ENCODE measurements at places on chromosomes 4 and X.

GRCh38 chrX:153455571-153455970, 9.7 kb upstream of the TREX2 start:
- DNase-seq, result no peak

- peak; percentile 99 for DNase-seq
Observed at GRCh38 chr4:6942238-6942800, 32.7 kb downstream of the TBC1D14 start.

DNA sequence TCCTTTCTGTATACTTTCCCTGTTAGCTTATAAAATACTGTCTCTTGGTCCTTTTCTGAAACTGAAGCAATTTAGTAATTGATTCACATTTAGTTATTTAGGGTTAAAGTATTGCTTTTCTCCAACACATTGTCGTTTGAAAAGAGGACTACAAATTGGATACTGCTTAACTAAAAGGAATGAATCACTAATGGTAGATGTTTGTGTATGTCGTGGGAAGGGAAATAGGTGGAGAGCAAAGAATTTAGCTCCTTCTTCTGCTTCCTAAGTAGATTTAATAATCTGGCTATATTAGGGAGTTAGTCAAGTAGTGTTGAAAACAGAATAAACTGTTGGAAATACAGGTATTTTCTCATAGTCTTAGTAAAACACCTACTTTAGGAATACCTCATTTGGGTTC, 27.9 kb downstream of the SLAIN2 start:
- peak; percentile 41 for DNase-seq

GRCh38 chrX:46693149-46693548, 65.8 kb downstream of the SLC9A7 start:
- no peak for DNase-seq

- DNase-seq, result no peak
Observed at GRCh38 chr4:141635736-141636081, 674 bp upstream of the IL15 start.

DNA sequence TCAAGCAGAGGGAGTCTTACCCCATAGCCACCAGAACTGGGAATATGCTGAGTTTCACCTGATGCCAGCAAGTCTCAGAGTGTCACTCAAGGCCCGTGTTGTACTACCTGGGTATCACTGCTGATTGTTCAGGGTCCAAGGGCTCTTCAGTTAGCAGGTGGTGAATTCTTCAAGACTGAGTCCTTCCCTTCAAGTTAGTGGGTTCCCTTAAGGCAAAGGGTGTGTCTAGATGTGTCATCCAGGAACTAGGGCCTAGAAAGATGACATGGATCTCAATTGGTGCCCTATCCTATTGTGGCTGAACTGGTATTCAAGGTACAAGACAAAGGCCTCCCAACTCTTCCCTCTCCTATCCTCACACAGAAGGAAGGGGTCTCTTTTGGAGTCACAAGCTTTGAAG, 159.9 kb upstream of the DIPK2B start:
- no peak for DNase-seq

DNA sequence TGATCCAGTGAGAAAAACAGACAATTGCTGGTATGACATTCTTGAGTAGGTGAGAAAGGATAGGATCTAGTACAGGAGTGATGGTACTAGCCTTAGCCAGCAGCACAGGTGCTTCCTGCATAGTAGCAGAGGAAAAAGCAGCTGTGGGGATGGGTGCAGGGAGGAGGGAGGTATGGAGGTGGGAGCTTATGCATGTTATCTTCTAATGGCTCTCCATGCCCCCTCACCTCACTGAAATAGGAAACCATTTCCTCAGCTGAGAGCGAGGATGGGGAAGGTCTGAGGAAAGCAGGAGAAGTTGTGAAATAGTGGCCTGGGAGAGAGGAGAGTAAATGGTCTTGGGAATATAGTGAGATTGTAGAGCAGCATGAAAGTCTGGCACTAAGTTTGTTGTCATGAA, 136.3 kb downstream of the TMEM164 start:
- DNase-seq, result no peak

DNA sequence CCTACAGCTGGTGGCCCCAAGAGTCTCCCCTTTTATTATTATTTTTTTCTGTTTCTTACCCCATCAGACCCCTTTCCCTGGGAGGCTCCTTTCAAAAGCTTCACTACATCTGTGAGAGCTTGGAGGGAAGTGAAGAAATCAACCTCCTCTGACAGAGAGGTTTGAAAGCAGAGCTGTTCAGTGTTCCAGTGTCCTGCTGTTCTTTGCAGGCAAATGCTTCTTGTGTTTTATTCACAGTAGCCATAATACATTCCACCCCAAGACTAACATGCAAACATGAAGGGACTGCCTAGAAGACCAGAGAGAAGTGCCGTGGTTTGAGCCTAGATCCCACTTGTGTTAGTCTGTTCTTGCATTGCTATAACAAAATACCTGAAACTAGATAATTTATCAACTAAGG, 192.1 kb downstream of the PTTG2 start:
- DNase-seq, result no peak

DNA sequence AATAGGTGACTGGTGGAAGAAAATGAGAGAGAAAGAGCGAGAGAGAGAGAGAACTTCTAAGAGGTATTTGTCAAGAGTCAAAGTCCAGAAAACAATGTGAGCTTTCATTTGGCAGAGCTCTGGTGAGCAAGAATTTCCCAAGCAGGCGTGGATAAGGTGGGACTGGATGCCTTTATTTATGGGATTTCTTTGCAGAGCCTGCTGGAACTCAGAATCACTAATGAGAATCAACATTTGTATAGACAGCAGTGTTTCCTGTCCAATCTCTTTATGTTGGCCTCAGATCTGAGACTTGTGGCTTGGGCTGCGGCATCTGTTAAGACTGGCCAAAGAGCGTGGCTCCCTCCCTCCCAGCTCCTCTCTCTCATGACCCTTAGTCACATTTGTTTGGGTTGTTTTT, 67.9 kb upstream of the TBL1X start:
- peak; percentile 25 for DNase-seq

DNA sequence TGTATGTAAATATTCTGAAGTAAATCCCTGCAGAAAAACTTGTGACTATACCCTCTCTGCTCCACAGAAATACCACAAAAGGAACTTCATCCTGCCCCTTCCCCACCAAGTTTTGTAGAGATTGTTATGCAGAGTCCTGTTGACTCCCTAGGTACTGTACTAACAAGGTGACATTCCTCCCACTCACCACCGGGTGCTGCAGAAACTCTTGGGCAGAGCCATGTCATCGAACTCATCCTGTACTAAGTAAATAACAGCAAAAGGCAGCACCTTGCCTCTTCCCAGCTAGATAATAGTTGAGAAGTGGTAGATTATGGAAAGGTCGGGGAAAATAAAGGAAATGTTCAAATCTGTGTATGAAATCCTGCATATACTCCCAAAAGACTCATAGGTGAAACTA, 233.3 kb downstream of the STPG2 start:
- DNase-seq, result no peak

Measured in iris pigment epithelial cell (primary cell).